Caudate nucleus (tissue), 63 donors: ENCODE measurements at places on chromosomes 3 and 15.

DNA sequence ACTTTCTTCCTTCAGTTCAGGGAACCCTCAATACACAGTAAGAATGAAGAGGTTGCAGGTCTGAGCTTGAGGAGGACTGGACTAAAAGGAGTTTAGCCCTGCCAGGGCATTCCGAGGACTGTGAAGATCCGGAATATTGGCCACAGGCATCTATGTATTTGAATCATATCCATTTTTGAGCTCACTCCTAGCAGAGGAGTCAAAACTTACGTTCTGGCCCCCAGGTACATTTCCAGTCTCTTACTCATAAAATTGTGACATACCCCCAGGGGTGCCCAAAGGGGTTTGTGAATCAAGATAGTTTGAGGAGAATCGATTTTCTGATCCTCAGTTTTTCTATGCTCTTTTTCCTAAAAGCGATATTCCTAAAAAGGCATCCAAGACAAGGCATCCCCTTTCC is 27.6 kb upstream of the SRP14 start:
- no peak for DNase-seq

DNA sequence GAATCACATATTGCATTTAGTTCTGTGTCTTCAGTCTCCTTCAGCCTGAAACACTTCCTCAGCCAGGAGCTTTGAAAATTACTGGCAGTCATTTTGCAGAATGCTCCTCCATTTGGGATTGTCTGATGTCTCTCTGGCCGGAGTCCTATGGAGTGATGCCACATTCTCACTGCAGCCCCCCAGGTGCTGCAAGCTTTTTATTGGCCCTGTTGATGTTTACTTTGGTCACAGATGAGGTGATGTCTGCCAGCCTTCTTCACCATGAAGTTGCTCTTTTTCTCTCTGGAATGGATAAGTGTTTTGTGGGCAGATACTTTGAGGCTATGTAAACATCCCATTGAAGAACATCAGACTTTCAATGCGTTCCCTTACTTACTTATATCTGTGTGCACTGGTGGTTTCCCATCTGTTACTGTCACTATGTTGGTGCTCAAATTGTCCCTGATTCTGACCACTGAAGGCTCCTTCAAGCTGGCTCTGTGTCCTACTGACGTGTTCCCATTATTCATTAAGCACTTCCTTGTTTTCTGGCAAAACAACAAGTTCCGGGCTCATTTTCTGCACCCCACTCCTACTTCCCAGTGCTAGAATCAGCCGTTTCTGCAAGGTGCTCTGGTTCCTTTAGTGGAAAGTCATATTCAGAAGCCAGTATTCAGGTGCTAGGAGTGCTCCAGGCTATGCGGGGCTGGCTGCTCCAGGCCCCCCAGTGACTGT is 1.4 kb upstream of the CLEC3B start:
- DNase-seq = no peak

DNA sequence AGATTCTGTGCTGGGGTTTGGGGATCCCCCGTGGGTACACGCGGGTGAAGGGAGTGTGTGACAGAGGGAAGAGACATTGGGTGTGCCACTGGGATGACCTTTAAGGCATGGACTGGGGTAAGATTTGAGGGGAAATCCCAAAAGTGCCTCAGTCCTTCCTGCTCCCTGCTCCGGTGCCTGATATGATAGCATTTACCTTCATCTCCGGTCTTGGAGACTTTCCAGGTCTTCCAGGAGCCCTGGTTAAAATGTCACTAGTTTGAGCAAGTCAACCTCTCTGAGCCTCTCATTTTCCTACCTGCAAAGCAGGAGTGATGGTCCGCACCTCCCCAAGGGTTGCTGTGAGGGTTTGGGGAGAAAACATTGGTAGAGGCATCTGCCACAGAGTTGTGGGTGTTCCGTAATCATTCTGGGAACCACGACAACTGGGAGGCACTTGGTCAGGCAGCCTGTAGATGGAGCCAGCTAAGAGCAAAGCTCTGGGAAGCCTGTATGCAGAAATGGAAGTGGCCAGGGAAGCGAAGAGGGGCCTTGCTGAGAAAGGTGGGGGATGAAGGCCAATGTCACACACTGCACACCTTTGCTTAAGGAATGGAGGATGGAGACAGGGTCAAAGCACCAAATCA is 33.9 kb upstream of the KIF23 start:
- no peak for DNase-seq

DNA sequence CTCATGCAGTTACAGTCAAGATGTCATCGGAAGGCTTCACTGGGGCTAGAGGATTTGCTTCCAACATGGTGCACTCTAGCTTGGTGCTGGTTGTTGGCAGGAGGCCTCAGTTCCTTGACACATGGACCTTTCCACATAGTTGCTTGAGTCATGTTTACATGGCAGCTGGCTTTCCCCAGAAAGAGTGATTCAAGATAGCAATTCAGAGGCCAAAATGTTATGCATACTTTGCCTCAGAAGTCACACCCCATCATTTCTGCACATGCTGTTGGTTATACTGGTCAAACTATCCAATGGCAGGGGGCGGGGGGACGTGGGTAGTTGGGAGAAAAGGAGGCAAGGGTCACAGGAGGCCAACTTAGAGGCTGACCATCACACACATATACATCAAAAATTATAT is 58.7 kb downstream of the FOXB1 start:
- no peak for DNase-seq

DNA sequence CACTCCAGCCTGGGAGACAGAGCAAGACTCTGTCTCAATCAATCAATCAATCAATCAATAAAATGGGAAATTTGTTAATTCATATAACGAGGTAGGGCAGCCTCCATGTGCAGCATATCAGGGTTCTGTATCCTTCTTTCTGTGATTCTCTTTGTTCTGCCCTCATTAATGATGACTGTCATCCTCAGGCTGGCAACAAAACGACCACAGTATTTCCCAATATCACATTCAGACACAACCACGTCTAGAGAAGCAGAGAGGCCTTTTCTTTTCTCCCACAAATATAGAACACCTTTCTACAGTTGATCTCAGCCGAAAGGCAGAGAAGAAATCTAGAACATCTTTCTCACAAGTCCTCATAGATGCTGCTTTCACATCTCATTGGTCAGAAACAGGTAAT is 11.2 kb downstream of the CEP19 start:
- DNase-seq = no peak

- no peak for DNase-seq
These were observed 35.1 kb downstream of the SLC25A26 start for GRCh38 chr3:66255865-66256264.

- no peak for DNase-seq
These were observed 210.0 kb upstream of the NDN start for GRCh38 chr15:23897091-23897490.

GRCh38 chr15:69593981-69594966 is 141.7 kb downstream of the RPLP1 start:
- no peak for DNase-seq

DNA sequence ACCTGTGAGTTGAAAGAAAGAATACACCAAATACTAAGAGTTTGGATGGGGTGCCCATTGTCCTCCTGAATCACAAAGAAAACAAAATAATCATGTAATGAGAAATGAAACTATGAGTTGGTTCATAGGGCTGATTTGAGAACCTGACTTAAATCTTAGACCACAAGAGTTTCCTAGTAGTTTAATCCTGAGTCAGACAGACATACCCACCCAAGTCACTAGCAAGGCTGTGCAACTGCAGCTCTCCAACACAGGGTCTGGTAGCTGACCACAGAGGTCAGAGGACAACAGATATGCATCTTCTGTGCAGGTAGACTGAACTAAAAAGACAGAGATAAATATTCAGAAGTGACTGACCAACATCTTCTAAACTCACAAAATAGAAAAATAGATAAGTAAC is 296.3 kb upstream of the TMCO5A start:
- DNase-seq = no peak

- DNase-seq = no peak
These were observed 8.8 kb downstream of the DLL4 start for GRCh38 chr15:40937762-40938535.

DNA sequence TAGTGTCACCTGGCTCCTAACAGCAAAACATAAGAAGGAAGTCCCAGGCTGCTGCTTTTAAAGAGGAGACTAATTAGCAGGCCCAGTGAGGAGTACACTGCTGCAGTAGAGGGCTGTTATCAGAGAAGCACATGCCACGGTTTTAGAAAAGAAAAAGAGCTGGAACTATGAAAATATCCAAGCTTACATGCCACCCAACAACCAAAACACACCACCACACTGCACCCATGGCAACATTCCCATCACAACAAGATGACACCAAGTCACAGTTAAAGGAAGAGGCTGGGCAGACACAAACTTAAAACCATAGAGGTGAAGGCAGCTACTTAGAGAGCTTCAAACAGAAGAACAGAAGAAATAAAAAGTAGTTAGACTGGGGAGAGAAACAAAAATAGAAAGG is 37.0 kb downstream of the NPTN start:
- no peak for DNase-seq

DNA sequence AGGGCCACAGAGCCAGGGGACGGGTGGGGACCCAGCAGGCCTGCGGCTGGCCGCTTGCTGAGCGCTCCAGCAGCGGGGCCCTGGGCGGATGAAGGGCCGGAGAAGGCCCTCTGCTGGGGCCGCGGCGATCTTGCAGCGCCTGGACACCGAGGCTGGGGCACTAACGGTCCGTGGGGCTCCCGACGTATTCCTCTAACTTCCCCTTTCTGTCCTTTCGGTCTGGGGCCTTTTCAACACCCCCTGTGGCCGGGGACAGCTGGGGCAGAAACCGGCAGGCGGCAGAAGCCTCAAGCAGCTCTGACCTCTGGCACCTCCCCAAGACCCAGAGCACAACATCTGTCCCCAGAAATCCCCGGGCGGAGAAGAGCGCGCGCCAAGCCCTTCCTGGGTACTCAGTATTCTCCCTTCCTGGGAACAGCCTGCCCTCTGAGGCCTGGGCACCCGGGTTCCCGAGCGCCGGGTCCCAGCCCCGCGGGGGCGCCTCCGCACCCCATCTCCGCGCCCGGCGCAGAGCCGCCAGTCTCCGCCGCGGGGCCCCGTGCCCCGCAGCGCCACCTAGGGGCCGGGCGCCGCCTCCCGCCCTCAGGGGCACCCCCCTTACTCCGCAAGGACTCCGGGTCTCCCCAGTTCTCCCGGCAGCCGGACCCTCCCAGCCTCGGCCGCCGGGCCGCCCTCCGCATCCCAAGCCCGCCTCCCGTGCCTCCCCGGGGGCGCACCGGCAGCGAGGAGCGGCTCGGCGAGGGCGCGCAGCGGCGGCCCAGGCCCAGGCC is 582 bp upstream of the SLCO3A1 start:
- DNase-seq = peak; percentile 89

- DNase-seq = no peak
These were observed 15.7 kb downstream of the RAB43 start for GRCh38 chr3:129105862-129106261.

DNA sequence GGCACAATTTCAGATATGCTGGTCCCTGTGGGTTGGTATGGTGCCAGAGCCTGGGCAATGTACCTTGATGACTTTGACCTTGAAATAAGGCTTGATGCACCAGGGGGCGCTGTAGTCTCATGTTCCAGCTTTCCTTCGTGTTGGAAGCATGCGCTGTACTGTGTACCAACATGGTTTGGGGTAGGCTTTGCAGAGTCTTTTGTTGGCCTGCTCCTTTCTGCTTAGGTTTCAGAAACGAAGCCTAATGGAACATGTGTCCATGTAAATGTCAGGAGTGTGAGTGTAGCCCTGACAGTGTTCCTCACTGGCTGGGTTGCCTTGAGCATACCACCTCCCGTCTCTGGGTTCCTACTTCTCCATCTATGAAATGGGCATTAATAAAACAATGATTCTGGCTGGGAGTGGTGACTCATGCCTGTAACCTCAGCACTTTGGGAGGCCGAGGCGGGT is 3.6 kb upstream of the CCR4 start:
- no peak for DNase-seq

- no peak for DNase-seq
These were observed 116.2 kb downstream of the ROBO1 start for GRCh38 chr3:79651536-79652065.

- DNase-seq = no peak
These were observed 73.1 kb upstream of the SLCO3A1 start for GRCh38 chr15:91780387-91780786.

- no peak for DNase-seq
These were observed 29.4 kb upstream of the SLCO2A1 start for GRCh38 chr3:134059035-134059601.

DNA sequence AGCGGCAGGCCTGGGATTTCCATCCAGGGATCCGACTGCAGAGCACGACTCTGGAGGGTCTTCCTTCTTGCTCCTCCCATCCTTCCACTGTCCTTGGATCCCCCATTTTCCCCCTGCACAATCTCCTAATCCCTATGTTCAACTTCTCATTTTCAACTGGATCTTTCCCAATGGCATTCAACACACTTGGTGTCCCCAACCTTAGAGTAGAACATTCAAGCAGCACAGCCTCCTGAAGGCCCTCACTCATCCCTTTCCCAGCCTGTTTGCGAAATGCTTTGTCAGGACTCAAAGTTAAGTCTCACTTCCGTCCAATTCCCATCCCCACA is 32.3 kb downstream of the RPN1 start:
- DNase-seq = no peak

DNA sequence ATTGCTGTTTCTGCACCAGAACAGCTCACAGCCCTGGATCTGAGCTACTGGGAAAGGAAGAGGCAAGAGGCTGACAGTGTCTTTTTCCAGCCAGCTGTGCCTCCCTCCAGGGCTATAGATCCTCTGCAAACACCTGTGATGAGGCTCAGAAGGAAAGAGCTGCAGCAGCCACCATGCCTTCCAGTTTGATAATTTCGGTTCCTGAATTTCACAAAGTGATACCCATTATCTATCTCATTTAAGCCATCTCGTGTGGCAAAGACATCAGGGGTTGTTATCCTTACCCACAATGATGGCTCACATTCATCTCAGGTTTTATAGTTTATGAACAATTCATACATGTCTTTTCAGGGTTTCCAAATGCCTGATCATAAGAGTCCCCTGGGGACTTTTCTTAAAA is 1.8 kb upstream of the LARP6 start:
- no peak for DNase-seq

DNA sequence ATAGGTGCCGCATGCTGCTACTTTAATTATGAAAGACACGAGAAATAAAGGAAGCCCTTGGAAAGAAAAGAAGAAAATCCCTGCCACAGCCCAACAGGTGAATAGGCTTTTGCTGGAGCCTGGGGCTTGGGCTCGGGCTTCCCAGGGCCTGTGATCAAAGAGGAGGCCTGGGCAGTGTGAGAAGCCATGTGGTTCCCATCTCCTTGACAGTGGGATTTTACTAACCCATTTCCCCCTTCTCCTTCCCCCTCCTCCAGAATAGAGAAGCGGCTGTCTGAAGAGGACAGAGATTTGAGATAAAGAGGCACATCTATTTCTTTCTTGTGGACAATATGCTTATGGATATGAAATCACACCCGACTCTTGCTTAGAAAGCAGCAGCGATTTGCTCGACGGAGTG is 369.1 kb downstream of the MCTP2 start:
- DNase-seq = no peak

DNA sequence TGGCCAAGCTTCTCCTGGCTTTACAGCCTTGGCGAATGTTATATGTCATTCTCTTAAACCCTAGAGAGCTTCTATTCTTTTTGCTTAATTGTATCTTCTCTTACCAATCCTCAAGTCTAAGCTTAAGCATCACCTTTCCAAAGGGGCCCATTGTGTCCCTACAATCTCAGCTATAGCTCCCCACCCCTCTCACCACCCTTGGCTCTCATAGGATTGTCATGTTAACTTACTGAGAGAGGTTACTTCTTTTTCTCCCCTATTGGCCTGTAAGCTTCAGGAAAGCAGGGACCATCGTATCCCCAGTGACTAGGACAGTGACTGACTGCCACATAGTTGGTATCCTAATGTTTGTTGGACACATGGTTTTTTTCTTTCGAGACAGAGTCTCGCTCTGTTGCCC is 43.3 kb upstream of the LMOD3 start:
- no peak for DNase-seq

- no peak for DNase-seq
These were observed 14.3 kb upstream of the CCNL1 start for GRCh38 chr3:157174290-157174648.

- DNase-seq = no peak
These were observed 74.3 kb upstream of the EOMES start for GRCh38 chr3:27796365-27796875.
